ENCODE measurements at places on chromosomes 2 and 18.

GRCh38 chr18:7334973-7335568, 104.2 kb downstream of the LRRC30 start:
- DNase-seq = no peak

DNA sequence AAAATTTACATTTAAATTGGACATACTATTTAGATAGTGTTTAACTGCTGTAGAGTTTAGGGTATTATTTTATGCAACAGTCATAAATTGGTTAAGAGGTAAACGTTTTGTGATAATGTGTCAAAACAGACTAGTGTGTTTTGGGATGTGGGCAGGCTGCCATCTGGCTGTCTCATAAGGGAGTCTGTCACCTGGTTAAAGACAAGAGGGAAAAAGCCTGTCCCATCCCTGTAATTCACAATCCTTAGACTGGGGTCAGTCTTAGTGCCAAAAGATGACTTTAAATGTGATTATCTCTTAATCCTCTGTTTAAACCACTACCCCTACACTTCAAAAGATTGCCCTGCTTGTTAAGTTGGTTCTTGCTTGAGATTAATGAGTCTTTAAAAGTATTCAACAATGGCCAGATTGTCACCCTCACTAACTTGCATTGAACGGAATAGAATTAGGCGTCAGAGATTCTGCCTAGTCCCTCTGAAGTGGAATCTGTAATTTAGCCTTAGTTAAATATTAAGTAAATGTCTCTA, 59.2 kb downstream of the SGPP2 start:
- DNase-seq = no peak

GRCh38 chr2:114049826-114050225, 159.9 kb downstream of the ACTR3 start:
- no peak for DNase-seq

DNA sequence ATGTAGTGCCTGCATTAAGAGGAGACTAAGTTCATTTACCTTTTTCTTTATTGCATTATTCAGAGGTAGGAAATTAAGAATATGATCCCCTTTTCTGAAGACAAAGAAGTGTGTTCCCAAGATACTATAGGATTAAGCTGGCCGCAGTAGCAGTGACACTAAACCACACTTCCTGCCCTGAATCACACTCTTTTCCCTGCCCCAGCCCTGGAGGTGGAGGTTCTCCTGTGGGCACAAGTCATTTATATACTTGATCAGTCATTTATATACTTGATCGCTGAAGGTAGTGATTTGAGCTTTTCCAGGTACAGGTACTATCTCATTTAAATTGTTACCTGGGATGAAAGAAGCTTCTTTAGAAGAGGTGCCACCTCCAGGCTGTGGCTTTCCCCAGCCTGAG, 78.6 kb downstream of the ARMC9 start:
- DNase-seq = no peak

- no peak for DNase-seq
These were observed 158.3 kb downstream of the GULP1 start for GRCh38 chr2:188449971-188450370.

DNA sequence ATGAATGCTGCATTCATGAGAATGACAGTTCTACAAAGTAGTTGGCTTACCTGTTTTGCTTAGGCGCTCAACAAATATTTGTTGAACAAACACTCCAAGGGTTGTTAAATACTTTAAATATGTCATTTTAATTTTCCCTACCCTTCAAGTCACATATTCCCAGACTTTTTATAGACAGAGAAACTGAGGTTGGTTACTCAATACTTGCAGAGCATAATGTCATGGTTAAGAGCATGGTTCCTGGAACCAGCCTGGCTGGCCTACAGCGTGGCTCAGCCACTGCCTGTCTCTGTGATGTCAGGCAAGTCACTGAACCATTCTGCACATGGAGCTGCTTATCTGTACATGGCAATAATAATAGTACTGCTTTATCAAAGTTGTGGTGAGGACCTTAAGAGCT, 120.0 kb upstream of the STK17B start:
- DNase-seq = no peak

DNA sequence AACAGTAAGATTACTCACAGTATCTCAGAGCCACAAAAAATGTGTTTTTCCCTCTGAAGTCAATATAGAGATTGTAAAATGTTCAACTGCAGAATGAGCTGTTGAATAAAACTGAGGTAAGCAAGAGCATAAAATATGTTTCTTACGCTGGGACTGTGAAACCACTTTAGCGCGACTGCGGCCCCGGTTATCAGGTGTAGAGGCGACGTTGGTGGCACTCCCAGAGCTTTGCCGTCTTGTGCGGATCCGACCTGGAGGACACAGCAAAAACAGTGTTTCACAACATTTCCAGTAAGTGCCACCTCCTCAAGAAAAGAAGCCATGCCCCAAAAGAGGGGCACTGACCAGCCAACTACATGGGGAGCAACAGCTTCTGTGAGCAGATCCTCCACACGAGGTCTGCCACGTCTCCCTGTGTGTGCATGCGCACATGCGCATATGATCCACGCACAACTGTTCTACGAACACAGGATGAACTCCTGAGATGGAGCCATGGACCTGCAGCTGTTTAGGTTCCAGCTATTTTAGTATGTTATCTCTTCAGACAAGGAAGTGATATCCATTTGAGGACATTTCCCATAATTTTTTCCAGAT, 100.7 kb upstream of the RNU4ATAC start:
- no peak for DNase-seq

- DNase-seq = no peak
These were observed 108.7 kb downstream of the XRCC5 start for GRCh38 chr2:216217904-216218260.

- no peak for DNase-seq
These were observed 54.9 kb upstream of the CDCA7 start for GRCh38 chr2:173299764-173300163.

GRCh38 chr18:21997207-21998143, 171.9 kb upstream of the GATA6 start:
- no peak for DNase-seq

GRCh38 chr2:17947113-17947512, 68.6 kb downstream of the KCNS3 start:
- no peak for DNase-seq

GRCh38 chr2:120715941-120716340, 19.7 kb upstream of the GLI2 start:
- no peak for DNase-seq

GRCh38 chr18:28690836-28691495, 514.0 kb upstream of the CDH2 start:
- no peak for DNase-seq

DNA sequence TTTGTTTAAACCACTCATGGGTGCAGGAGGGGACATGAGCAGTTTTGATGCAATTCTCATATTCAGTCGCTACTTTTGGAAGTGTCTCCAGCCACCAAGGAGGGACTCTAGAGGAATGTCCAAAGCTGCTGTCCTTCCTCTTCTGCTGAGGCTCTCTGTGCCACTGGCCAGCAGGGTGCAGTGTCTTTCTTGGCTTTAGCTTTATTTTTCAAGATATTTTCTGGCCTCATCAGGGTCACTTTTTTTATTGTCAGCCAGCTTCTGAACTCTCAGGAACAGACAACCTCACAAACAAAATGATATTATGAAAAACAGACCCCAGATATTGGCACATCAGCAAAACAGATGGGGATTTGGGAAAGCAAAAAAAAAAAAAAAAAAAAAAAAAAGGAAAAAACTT, 289.3 kb upstream of the ZSWIM2 start:
- DNase-seq = no peak

DNA sequence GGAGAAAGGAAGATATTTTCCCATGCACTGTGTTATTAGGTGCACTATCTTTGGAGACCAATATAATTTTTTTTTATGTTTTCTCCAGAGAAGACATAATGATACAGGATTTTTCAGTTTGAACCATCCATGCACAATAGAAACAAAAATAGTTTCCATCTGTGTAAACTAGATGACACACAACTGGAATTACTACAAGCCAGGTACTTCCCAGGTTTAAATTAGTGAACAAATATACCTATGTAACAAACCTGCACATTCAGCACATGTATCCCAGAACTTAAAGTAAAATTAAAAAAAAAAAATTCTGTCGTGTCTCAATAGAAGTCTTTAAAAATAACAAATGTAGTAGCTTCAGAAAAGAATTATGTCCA, 1616.8 kb upstream of the ACVR2A start:
- DNase-seq = no peak

DNA sequence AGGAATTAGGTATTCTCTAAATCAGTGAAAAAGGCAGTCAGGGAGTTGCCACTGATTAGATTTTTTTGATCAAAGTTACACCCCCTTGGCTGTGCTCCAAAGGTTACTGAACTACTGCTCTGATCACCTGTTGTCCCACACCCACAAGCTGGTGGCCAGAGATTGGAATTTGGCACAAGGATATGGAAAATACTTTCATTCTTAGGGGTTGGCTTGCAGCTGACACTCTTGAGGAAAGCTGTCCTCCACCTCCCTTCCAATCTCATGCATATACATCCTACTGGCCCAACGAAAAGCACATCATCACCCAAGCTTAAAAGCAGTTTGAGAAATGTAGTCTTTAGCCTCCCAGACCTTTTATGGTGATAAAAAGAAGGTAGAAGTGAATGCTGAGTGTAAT, 329.5 kb upstream of the CHAC2 start:
- no peak for DNase-seq

DNA sequence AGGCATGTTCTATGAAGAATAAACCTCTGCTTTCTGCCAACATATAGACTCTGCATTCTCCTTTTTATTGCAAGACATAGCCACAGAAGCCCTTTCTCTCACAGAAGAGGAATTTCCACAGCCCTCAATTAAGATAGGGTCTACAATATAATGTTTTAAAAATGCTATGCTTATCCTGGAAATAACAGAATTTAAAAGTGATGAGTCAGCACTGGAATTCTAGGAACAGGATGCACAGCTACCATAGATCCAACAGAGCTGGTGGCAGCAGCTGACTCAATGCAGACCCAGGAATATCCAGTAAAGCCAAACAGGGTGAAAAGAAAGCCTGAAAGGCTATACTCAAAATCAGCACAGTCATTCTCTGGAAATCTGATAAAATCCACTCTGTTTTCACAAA, 866.9 kb downstream of the TRIB2 start:
- no peak for DNase-seq

DNA sequence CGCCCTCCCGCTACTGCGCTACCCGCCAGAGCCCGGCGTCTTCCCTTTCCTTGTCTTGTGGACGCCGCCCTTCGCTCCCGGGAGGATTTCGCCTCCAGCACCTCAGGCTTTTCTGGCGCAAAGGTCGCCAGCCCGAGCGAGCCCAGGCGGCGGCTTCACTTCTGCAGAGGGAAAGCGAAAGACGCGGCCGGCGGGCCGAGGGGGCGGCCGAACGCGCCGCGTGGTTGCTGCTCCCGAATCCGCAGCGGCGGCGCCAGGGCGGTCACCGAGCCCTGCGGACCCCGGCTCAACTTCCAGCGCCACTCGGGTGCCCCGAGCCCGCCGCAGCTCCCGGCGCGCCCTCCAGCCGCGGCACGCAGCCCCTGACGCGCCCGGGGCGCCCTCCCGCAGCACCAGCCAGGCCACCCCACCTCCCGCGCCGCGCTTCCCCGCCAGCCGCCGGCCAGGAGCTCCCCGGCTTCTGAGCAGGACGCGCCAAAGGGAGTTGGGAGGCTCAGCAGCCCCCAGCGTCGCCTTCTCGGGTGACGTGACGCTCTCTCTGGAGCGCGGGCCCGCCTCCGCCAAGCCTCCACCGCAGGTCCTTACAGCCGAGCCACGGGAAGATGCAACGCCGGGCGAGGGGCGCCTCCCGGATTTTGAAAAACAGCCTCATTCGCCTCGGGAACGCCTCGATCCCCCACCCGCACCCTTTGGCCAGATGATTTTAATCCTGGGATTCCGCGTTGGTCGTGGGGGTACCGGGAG, 84.9 kb upstream of the EPB41L3 start:
- no peak for DNase-seq

GRCh38 chr2:46390036-46390435, 89.3 kb upstream of the TMEM247 start:
- no peak for DNase-seq

GRCh38 chr2:10890706-10891270, 20.9 kb upstream of the KCNF1 start:
- DNase-seq = no peak

DNA sequence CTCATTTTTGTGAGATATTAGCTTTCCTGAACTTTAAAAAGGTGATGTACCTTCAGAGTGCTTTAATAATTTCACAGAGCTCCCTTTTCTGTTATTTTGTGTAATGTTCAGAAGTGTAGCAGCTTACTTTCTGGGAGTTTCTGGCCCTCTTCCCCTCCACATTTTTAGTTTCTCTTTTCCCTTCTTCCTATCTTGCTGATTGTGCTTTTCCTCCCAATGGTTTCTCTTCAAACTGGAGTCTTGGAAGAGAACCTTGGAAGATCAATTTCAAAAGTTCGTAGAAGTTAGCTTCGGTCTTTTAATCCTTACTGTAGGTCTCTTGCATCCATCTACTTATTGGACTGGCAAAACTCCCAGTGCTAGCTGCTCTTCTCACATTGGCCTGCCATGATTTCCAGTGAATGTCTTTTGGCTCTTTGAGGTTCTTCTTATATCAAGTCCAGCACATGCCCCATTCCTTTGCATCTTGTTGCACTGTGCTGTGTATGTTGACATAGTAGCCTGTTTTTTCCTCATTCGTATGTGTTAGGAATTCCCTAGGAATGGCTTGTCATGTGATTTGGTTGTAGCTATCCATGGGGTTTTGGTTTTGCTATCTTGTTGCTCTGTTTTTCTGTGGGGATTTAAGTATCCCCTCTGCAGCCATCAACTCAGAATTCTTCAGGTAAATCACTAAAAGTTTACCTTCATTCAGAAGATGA, 7.8 kb downstream of the CCNT2 start:
- no peak for DNase-seq

DNA sequence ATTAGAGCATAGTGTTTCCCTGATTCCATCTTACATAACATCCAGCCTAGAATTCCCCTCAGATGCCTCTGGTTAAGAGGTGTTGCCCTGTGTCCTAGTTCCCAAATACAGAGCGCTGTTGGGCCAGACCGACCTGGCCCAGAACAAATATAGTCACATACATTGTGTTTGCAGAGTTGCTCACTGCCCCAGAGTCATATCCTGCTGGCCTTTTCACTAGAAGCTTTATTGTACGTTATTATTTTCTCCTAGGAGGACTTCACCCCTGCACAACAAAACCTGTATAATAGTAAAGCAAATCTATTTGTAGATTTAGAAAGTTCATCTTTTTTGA, 11.1 kb upstream of the MAP4K3 start:
- no peak for DNase-seq

- no peak for DNase-seq
These were observed 48.7 kb upstream of the INPP4A start for GRCh38 chr2:98395977-98396376.

DNA sequence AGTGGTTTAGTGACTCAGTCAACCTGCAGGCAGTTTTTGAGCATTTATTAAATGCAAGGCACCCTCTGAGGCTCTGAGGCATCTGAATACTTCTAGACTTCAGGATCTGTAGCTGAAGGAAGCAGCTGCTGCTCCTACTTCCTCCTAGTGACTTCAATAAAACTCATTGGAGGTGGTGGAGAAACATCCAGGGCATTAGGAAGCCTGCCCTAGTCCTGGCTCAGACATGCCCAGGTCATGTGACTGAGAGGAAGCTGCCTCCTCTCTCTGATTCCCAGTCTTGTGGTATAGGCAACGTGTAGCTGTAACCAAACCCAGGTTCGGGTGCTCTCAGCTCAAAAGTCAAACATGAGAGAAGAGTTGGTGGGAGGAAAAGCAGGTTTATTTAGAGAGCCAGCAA, 287.2 kb upstream of the GYPC start:
- DNase-seq = no peak

- DNase-seq = no peak
These were observed 369.7 kb downstream of the INSIG2 start for GRCh38 chr2:118457951-118458350.

GRCh38 chr2:153766415-153766814, 105.3 kb upstream of the GALNT13 start:
- DNase-seq = no peak

- DNase-seq = no peak
These were observed 102.0 kb downstream of the PLA2R1 start for GRCh38 chr2:159960414-159960813.

All from activated naive CD4-positive, alpha-beta T cell (primary cell).